Occipital lobe (tissue), 3 donors: ENCODE measurements at places on chromosomes 11 and 22. TPM values are rescaled to one million over a fixed set of nuclear protein-coding genes. Genes with fewer than 3 reads are reported as not detected.

BLID gene
- 3.6 TPM for total RNA-seq

DENND6B gene
- total RNA-seq: 16.5 TPM

SLC1A2 gene
- total RNA-seq: 228 TPM

KCNJ11 gene
- 11.4 TPM for total RNA-seq

GSTT2B gene
- total RNA-seq: 4.1 TPM

MIAT gene
- total RNA-seq: 221 TPM

PKNOX2 gene
- 5.3 TPM for total RNA-seq

PIM3 gene
- 13.1 TPM for total RNA-seq

- DNase-seq: no peak
Observed at GRCh38 chr11:32462011-32462690, 26.8 kb upstream of the WT1 start.

GRCh38 chr22:50696799-50697561, 24.4 kb downstream of the SHANK3 start:
- DNase-seq: no peak

- no peak for DNase-seq
Observed at GRCh38 chr11:1853376-1854131, 670 bp downstream of the LSP1 start.

GRCh38 chr11:104841973-104842525, 56.2 kb downstream of the CASP12 start:
- no peak for DNase-seq

- DNase-seq: no peak
Observed at GRCh38 chr11:29962243-29962642, 54.6 kb downstream of the KCNA4 start.

GRCh38 chr11:14589421-14589820, 54.2 kb upstream of the PDE3B start:
- no peak for DNase-seq

GRCh38 chr11:128535468-128536457, 51.6 kb downstream of the ETS1 start:
- no peak for DNase-seq

- no peak for DNase-seq
Observed at GRCh38 chr11:114571712-114572111, 12.0 kb upstream of the NXPE1 start.

GRCh38 chr11:69486056-69486772, 4.8 kb downstream of the LINC01488 start:
- DNase-seq: no peak

GRCh38 chr11:12007230-12007593, 1.2 kb downstream of the DKK3 start:
- DNase-seq: no peak

GRCh38 chr11:76831686-76832310, 28.9 kb upstream of the ACER3 start:
- DNase-seq: no peak

DNA sequence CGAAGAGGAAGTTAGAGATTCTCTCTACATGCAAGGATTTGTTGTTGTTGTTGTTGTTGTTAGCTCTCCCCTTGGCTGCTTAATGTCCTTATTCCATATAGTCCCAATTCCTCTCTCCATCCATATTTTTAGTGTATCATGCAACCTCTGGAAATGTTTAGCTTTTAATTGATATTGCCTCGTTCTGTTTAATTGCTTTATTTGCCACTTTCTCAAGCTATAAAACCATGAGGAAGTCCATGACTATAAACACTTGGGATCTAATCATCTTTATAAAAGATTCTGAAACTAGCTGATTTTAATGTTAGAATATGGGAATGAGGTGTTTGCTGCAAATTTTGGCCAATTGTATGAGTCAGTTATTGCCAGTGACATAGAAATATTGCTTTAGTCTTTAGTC, 5.5 kb upstream of the OR9G1 start:
- no peak for DNase-seq

DNA sequence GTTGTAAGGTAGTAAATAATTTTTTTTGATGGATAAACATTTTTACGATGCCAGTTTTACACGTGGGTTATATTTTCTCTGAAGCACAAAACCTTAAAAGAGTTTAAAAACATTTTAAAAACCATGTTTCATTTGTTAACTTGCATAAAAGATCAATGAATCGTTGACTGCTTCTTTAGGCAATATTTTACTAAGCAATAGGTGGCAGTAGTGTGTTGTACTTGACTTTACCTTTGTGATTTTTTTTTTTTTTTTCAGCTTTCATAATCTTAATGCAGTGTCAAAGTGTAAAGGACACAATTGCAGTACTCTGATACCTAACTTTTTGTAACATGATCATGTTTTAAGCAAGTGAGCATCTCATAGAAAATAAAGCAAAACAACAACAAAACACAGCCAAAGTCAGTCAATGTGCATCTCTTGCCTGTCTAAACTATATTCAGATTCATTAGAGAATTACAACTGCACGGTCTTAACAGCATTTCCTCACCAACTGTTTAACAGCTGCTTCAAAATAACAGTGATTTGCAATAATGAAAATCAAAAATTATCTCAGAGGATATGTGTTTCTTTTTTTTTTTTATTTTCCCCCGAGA, 27.7 kb downstream of the DNAJC24 start:
- DNase-seq: no peak

- DNase-seq: no peak
Observed at GRCh38 chr22:25875461-25875860, 133.5 kb downstream of the MYO18B start.

DNA sequence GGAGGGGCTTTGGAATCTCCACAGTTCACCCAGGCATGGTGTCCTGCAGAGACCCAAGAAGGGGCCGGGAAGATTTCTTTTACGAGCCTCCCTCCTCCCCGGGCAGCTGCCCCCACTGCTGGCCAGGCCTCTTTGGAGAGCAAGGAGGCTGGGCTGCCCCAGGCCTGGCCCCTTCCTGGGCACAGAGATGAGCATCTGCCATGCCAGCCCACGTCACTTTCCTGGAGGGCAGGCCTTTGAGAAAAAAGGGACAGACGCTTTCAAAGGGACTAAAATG, 60.5 kb upstream of the FGF3 start:
- no peak for DNase-seq
